H9 (cell line): ENCODE measurements at places on chromosomes 13 and 19.
A peak's percentile ranks its signal among the peaks of the same experiment; 100 is the strongest.

GRCh38 chr19:34173193-34173956, 1.1 kb downstream of the LSM14A start:
- DNase-seq: peak; percentile 65

DNA sequence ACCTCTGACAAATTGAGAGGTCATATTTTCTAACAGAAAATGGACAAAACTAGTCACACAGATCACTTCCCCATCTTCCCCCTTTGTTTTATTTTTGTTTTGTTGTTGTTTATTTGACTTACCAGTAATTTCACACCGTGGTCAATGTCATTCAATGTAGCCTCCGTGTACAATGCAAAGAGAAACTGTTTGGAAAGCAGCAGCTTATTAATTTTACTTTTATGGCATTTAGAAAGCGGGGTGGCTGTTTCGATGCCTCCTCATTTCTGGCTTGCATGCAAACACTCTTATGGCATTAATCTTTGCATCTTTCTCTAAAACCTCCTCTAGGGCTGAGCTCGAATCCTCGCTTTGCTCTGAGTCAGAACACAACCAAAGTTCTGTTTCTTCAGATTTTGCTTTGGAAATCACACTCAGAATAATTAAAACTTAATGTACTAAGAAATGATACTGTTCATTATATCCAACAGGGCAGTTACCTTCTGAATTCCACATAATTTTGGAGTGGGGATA, 77.0 kb downstream of the ZNF536 start:
- no peak for DNase-seq

GRCh38 chr13:67086260-67086659, 143.9 kb downstream of the PCDH9 start:
- no peak for DNase-seq

DNA sequence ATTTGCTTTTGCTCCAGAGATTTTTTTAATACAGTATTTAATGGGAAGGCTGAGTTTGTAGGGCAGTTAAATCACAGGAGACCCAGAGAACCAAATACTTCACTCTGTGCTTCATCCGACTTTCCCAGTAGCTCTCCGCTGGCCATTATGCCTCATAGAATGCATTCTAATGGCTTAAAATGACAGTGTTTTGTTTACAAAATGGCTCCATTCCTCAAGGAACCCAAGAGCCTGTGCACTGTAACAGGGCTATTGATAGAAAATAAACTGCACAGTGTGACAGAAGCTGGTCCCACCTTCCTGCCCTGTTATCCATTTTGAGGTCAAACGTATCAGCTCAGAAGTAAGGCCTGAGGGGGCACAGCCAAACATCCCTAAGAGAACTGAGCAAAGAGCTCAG, 136.5 kb downstream of the RAP2A start:
- DNase-seq: no peak

- no peak for DNase-seq
Measured at GRCh38 chr13:51494156-51494555, 41.3 kb upstream of the INTS6 start.

GRCh38 chr19:2261438-2262172, 5.4 kb upstream of the JSRP1 start:
- DNase-seq: no peak

GRCh38 chr19:41627966-41628675, 1.2 kb upstream of the CEACAM4 start:
- peak; percentile 6 for DNase-seq

- DNase-seq: peak; percentile 88
Measured at GRCh38 chr19:16041299-16041990, 34.9 kb upstream of the TPM4 start.

DNA sequence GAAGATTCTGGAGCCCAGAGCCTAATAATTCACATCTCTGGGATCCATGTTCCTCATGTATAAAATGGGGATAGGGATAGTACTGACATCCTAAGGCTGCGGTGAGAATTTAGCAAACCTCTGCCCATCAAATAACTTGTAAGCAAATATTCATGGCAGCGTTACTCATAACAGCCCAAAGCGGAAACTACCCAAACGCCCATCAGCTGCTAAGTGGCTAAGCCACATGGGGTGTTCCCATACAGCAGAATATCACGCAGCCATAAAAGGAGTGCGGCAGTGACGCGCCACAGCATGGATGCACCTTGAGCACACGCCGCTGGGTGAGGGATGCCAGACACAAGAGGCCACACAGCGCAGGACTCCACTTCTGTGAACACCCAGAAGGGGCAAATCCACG, 19.7 kb downstream of the VRK3 start:
- no peak for DNase-seq

GRCh38 chr13:35164324-35164932, 222.4 kb downstream of the NBEA start:
- DNase-seq: no peak

GRCh38 chr13:112890316-112891145, 78.5 kb upstream of the MCF2L start:
- no peak for DNase-seq

DNA sequence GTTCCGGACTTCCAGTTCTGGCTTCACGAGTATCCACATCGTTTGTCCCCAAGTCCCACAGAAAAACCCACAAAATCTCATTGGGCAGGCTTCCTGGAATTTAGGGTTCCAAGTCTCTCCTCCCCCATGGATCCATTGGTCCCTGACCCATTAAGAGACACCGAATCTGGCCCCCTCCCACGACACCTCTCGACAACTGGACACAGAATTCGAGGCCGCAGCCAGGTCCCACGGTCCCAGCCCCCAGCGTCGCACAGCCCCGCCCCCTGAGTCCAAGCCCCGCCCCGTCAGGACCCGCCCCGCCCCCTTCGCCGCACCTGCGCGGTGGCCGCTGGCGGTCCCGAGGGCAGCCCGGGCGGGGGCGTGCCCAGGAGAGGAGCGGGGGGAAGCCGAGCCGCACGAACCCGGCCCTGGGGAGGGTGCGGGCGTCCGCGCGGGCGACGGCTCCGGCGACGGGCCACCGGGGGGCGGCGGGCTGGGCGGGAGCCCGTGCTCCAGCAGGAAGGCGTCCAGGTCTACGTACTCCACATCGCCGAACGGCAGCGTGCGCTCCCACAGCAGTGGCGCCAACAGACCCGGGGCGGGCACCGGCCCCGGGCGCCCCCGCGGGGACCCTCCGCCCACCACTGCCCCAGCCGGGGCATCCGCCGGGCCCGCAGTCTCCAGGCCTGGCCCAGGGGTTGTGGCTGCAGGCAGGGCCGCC, 1.8 kb downstream of the DBP start:
- peak; percentile 74 for DNase-seq

- no peak for DNase-seq
Measured at GRCh38 chr13:113864273-113864890, 506 bp upstream of the GAS6 start.

DNA sequence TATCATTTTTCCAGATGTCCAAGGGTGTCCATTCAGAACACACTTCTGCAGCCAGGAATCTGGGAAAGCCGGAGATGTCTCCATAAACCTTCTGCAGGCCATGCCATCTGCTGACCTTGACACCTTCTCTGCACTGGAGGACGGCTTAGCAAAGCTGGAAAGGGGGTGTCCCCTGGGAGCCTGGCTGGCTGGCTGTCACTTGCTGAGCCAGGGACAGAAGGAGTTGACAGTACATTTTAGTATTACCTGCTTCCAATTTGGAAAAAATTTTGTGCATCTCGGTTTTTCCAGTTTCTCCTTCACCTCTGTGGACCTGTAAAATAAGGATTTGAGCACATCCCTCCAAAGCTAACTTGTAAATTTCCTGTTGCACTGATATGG, 8.1 kb upstream of the CHST8 start:
- DNase-seq: no peak

GRCh38 chr13:24740014-24740890, 23.7 kb upstream of the RNF17 start:
- no peak for DNase-seq

DNA sequence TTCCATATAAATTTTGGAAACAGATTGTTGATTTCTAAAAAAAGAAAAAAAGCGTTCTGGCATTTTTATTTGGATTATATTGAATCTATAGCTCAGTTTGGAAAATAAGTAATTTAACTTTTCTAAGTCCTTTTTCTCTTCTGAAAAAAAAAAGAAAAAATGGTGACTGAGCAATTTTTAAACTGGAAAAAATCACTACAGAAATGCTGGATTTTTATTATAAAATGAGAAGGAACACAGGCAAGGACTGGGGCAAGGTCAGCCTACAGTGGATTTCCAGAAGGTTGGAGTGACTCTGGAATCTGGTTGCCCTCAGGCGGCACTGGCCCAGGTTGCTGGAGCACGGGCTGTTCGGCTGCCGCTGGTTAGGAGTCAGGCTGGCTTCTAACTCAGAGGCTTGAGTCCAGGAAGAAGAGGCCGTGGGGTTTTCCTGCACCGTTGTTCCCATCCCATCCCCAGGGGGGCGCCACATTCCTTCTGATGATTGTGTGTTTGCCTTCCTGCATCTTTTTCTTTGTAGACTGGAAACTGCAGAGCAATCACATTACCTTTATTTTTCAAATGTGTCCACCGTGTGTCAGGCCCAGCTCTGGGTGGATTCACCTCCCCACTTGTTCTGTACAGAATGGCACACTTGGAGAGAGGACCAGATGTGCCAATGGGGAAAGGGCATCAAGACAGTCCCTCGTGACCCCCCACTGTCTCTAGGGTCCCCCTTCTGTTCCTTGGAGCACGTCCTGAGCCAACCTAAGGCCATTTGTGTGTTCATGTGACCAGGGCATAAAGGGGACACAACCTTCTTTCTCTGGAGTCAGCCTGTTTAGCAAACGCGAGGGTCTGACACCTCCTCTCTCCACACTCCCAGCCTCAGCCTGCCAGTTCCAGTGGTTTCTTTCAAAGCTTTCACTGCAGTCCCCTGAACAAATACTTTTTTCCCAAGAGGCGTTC, 44.5 kb upstream of the GTF3A start:
- peak; percentile 88 for DNase-seq

DNA sequence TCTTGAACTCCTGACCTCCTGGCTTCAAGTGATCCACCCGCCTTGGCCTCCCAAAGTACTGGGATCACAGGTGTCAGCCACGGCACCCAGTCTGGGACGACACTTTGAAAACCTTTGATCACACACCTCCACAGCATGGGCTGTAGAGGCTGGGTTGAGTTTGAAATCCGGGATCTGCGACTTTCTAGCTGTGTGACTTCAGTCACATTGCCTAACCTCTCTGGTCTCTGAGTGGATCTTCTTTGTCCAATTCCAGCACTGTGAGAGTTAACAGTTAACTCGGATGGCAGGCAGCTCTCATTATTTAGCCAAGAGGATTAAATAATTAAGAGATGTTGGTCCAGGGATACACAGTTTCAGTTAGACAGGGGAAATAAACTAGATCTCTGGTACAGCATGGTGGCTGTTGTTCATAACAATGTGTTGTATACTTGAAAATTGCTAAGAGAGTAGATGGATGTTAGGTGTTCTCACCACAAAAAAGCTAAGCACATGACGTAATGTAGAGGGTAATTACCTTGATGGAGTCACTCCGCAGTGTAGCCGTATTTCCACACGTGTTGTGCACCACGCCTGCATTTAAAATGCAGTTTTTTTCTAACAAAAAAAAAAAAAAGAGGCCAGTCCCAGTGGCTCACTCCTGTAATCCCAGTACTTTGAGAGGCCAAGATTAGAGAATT, 1.9 kb downstream of the GALP start:
- DNase-seq: no peak

DNA sequence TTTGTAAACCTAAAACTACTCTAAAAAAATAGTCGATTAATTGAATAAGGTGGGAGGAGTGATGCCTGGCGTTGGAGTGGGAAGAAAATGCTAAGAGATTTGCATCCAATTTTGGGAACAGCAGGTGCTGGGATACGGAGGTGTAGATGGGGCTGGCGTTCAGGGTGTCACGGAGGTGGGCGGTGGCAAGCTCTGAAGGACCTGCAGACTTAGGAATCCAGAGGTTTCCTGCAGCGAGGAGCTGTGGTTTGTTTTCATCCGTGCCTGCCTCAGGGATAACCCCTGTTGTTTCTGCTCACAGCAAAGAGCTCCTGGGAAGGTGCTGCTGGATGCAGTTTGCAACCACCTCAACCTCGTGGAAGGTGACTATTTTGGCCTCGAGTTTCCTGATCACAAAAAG, 166.4 kb upstream of the RNF113B start:
- no peak for DNase-seq

DNA sequence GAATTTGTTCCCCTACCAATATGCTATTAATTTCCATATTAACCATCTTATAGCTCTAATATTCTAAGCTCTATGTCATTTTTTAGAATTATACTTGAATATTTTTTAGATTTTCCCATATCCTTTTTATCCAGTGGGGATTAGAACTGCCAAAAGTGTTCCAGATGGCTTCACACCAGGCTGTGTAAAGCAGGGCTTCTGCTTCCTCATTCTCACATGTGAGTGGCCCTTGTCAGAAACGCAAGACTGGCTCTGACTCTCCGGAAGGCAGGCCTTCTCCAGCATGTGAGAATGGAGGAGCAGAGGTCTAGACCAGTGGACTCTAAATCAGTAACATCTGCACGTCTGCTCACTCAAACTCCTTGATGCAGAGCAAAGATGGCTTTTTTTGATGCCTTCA, 650.1 kb downstream of the FGF9 start:
- no peak for DNase-seq

GRCh38 chr19:6103217-6103644, 7.1 kb downstream of the RFX2 start:
- no peak for DNase-seq

GRCh38 chr19:38739440-38740256, 4.6 kb downstream of the CAPN12 start:
- no peak for DNase-seq

GRCh38 chr19:46717716-46718143, 816 bp upstream of the PRKD2 start:
- DNase-seq: no peak

DNA sequence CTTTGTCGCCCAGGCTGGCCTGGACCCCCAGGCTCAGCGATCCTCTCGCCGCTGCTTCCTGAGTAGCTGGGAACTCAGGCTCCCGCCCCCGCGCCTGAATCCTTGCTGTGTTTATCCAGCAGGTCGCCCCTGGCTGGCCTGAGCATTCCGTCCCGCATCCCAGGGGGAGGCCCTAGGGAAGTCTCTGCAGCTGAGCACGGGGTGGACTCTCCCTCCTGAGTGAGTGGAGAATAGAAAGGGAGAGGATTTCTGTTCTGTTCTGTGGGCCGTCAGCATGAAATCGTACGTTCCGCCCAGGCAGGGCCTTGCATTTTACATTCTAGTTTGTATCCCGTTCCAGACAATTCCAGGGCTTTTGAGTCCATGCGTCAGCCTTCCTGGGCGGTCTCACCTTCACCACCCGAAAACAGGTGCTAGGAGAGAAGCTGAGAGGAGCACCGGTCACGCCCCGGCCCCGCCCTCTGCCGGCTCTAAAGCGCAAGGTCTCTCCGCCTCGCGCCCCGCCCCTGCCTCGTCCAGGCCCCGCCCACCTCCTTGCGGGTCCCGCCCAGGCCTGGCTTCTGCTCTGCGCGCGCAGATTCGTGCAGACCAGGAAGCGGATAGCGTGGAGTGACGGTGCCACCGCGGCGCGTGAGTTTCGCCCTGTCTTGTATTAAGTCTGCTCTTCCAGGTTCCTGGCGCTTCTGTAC, at the start of gene ZNF761:
ZNF761 (plus strand) TSS at position 586 of the 689 bp plus-strand sequence. CDS start 15,285 bp downstream, outside the sequence.
- DNase-seq: peak; percentile 98

DNA sequence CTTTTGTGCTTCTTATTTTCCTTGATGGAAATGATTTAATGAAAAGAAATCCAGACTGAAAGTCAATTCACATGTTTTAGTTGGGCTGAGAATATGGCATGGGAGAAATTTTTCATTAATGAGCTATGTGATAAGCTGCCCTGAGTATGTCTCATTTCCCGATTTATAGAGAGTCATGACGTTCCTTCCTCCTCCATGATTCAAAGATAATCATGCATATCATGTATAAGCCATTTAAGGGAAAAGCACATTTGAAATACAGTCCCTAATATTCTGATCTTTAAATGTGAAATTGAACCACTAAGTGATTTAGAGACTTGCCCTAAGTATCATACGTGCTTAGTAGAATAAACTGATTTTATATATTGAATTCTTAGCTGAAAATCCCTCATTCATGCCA, 840.9 kb downstream of the PCDH17 start:
- no peak for DNase-seq
